Lung (tissue), 17 donors: ENCODE measurements at places on chromosomes 7 and 10. TPM values are rescaled to one million over a fixed set of nuclear protein-coding genes. Genes with fewer than 3 reads are reported as not detected.

The MAT1A gene
- 1.1 TPM for total RNA-seq

The DRGX gene
- total RNA-seq, result not detected

The SRGN gene
- 188 TPM for total RNA-seq

The SCART1 gene
- total RNA-seq, result 3.4 TPM

The HSPA12A gene
- 7.4 TPM for total RNA-seq

The GDF2 gene
- not detected for total RNA-seq

The TMEM236 gene
- total RNA-seq, result 2.1 TPM

DNA sequence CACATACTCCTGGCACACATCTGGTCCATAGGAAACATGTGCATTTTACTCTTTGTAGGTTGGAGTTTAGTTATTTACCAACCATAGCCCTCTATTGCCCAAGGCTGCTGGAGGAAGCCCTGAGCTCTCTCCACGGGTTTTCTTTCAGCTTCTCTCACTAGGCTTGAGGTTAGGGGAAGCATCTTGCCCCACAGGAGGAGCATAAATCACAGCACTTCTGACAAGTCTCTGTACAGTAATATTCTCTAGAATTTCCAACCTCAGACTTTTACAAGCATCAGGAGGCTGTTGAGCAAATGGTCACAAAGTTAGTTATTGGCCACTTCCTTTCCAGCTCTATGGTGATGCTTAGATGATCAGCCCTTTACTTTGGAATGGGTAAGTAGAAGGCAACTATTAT lies 122.9 kb upstream of the GLI3 start:
- no peak overlapping the region for H3K4me3 ChIP-seq
- H3K4me1 ChIP-seq, result no peaks in the 10 kb centered on the region
- no peak overlapping the region for H3K27ac ChIP-seq

DNA sequence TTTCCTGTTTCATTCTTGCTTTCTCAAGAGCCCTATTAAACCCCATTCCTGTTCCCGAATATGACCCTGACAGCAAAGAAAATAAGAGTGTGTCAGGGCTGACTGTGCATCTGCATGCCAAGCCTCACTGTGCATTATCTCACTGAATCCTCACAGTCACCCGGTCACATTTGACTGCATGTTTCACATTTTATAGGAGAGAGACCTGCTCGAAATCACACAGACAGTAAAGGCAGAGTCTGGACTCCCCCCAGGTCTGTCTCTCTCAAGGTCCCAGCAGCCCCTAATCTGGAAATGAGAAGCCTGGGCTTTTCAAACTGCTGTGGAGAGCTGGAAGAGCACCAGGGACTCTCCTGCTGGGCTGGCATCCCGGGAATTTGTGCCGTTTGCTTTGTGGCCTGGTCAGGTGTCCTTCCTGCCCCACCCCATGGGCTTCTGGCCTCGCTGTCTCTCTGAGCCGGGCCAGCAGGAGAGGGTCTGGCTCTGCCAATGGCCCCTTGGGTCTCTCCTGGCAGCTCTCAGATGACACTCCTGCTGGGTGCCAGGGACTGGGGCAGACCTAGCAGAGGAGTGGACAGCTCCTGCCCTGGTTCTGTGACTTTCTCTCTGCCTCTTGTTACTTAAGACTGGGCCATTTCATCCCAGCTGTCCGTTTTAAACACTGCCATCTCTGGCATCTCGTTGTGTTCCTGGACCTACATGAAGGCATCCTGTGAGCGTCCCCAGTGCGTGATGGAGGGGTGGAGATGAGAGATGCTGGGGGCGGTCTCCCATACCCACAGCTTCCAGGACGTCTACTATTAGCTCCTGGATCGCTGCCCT lies 173.6 kb downstream of the ARHGAP12 start:
- H3K4me3 ChIP-seq, result no peak overlapping the region
- H3K36me3 ChIP-seq, result no peaks in the 10 kb centered on the region
- peaks cover 28% of the 10 kb centered on the region for H3K4me1 ChIP-seq
- peak overlapping the region; percentile 21 for H3K27ac ChIP-seq

DNA sequence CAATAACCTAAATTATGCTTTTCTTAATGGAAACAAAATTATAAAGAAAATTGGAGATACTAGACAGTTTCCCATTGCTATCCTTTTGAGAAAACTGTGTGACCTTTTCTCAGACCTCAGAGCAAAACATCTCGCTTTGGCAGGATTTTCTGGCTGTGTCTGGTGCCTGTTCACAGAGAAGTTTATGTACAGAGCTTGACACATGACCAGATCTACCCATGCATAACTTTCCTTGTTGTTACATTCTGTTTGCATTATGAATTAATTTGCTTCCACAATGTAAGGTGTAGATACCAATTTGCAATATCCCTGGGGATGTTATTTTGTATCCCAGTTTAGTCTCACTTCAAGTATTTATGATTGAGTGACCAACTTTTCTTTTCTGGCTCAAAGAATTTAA lies 565.0 kb downstream of the XPNPEP1 start:
- H3K36me3 ChIP-seq, result no peaks in the 10 kb centered on the region
- H3K4me1 ChIP-seq, result no peaks in the 10 kb centered on the region
- H3K4me3 ChIP-seq, result no peak overlapping the region
- no peak overlapping the region for H3K27ac ChIP-seq
- peak; percentile 12 for DNase-seq

DNA sequence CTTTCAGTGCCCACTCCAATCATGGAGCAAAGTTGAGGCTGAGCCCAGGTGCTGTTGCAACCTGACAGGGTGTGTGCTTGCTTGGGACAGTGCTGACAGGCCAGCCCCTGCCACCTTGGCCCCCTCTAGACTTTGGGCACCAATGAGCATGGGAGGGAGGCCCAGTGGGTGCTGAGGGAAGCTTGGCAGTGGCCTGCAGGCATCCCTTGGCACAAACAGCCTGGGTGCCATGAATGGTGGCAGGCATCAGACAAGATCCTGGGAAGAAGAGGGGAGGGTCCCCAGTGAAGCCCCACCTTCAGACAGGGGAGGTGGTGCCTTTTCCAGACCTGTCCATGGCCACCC lies 214.0 kb downstream of the GPR158 start:
- H3K36me3 ChIP-seq, result no peaks in the 10 kb centered on the region
- H3K4me1 ChIP-seq, result no peaks in the 10 kb centered on the region
- no peaks in the 10 kb centered on the region for H3K27me3 ChIP-seq
- no peak for DNase-seq

- DNase-seq, result no peak
- H3K27me3 ChIP-seq, result no peaks in the 10 kb centered on the region
- no peaks in the 10 kb centered on the region for H3K4me1 ChIP-seq
- H3K36me3 ChIP-seq, result no peaks in the 10 kb centered on the region
- no peak overlapping the region for H3K27ac ChIP-seq
- H3K4me3 ChIP-seq, result no peak overlapping the region
These were observed 16.4 kb downstream of the SORCS3 start for GRCh38 chr10:104657457-104657856.

DNA sequence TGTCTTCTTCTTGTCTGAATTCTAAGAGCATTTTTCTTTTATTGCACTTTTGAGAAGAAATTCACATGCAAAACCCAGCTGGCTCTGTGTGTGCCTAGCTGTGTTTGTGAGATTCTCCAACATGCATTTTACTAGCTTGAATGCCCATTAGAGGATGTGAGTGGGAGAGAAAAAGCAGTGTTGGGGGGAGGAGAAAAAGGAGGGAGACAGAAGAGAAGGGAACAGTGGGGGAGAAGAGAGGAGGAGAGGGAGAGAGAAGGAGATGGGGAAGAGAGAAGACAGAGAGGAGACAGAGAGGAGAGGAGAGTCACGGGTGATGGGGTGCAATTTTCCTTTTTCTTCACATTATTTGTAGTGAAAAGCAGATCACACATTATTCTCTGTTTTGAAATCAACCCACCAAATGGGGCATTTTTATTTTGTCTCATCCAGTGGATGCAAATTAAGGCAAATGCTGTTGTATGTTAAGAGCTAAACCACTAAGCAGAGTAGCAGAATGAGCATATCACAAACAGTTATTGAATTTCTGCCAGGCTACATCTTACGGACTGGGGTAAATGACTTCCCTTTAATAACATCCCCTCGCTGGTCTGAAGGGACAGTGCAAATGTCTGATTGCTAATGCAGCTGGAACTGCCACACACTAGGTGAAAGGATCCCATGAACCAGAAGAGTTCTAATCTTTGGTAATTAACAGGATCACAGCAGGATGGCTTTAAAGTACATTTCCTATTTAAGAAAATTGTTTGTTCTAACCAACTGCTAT lies 849 bp downstream of the LRRN3 start:
- H3K4me1 ChIP-seq, result peaks cover 11% of the 10 kb centered on the region
- DNase-seq, result peak; percentile 83
- no peaks in the 10 kb centered on the region for H3K27me3 ChIP-seq
- no peak overlapping the region for H3K27ac ChIP-seq
- no peaks in the 10 kb centered on the region for H3K36me3 ChIP-seq

DNA sequence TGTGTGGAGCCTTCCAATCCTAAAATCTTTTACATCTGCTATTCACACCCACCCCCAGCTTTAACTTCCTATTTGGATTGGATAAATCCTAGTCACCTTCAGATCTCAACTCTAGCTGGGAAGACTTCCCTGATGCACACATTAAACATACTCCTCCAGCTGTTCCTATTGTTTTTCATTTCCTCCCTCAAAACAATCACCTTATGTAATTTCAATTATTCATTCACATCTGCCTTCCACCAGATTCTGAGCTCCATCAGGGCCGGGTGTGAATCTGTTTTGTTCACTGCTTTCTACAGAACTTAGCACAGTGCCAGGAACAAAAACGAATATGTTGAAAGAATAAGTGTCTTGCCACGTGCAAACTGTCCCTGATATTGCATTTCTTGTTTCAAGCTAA lies 497.4 kb downstream of the PLXDC2 start:
- no peaks in the 10 kb centered on the region for H3K36me3 ChIP-seq
- no peak overlapping the region for H3K4me3 ChIP-seq
- no peaks in the 10 kb centered on the region for H3K27me3 ChIP-seq
- H3K27ac ChIP-seq, result no peak overlapping the region

- no peak overlapping the region for H3K4me3 ChIP-seq
- no peak for DNase-seq
- no peaks in the 10 kb centered on the region for H3K4me1 ChIP-seq
- H3K36me3 ChIP-seq, result no peaks in the 10 kb centered on the region
- H3K27ac ChIP-seq, result no peak overlapping the region
These were observed 77.0 kb downstream of the ARL4A start for GRCh38 chr7:12764458-12764891.

DNA sequence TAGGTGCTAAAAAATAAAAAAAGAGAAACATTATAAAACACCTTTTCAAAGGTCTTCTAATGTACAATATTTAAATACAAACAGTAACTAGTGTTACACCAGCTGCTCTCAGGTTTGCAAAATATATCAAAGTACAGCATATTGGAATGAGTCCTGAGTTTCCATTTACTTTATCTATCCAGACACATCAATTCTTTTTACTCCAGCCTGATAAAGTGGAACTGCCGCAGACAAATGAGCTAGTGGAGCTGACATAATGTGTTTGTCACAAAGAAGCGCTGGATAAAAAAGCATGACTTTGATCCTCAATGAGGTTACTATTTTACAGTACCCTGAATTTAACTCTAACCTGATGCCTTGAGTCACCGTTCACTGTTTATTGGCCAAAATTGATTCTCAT lies 1243.1 kb downstream of the GATA3 start:
- no peaks in the 10 kb centered on the region for H3K4me1 ChIP-seq
- no peak overlapping the region for H3K4me3 ChIP-seq
- no peaks in the 10 kb centered on the region for H3K36me3 ChIP-seq
- H3K27me3 ChIP-seq, result no peaks in the 10 kb centered on the region

GRCh38 chr10:71371750-71372166 lies 25.0 kb upstream of the CDH23 start:
- no peak overlapping the region for H3K27ac ChIP-seq
- H3K36me3 ChIP-seq, result no peaks in the 10 kb centered on the region
- H3K4me1 ChIP-seq, result peaks cover 11% of the 10 kb centered on the region
- no peak for DNase-seq
- no peak overlapping the region for H3K4me3 ChIP-seq
- no peaks in the 10 kb centered on the region for H3K27me3 ChIP-seq

GRCh38 chr7:98509836-98510235 lies 107.2 kb upstream of the NPTX2 start:
- H3K27ac ChIP-seq, result no peak overlapping the region
- no peaks in the 10 kb centered on the region for H3K4me1 ChIP-seq
- H3K4me3 ChIP-seq, result no peak overlapping the region
- H3K36me3 ChIP-seq, result no peaks in the 10 kb centered on the region

DNA sequence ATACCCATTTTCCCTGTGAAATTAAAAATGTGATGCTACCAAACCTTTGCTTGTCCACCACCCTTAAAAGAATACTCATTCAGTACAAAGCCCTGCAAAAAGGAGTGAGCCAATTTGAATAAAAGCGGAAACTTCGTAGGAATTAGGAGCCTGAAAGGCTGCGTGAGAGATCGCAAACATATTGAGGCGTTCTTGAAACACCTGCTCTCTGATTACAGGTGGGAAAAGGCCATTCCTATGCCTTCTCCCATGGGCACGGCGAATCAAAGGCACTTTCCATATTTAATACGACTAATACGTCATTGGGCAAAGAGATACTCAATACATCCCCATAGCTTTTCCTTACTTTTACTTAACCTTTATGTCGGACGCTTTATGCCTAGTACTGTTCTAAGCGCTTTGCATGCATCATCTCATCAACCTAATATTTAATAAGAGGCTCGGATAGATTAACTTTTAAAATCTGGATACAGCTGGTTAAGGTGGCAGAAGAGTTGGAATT lies 30.9 kb upstream of the KMT2E start:
- no peaks in the 10 kb centered on the region for H3K36me3 ChIP-seq
- peaks cover 31% of the 10 kb centered on the region for H3K4me1 ChIP-seq
- H3K27ac ChIP-seq, result peak overlapping the region; percentile 96
- no peaks in the 10 kb centered on the region for H3K27me3 ChIP-seq

GRCh38 chr7:111090846-111091245 lies at the start of gene LRRN3:
Gene LRRN3 (plus strand): TSS chr7:111091127. CDS start chr7:111122773, 31,646 bp downstream.
- no peaks in the 10 kb centered on the region for H3K27me3 ChIP-seq
- no peaks in the 10 kb centered on the region for H3K36me3 ChIP-seq
- H3K27ac ChIP-seq, result no peak within 1 kb of the TSS
- peak; percentile 90 for DNase-seq
- no peak within 1 kb of the TSS for H3K4me3 ChIP-seq

DNA sequence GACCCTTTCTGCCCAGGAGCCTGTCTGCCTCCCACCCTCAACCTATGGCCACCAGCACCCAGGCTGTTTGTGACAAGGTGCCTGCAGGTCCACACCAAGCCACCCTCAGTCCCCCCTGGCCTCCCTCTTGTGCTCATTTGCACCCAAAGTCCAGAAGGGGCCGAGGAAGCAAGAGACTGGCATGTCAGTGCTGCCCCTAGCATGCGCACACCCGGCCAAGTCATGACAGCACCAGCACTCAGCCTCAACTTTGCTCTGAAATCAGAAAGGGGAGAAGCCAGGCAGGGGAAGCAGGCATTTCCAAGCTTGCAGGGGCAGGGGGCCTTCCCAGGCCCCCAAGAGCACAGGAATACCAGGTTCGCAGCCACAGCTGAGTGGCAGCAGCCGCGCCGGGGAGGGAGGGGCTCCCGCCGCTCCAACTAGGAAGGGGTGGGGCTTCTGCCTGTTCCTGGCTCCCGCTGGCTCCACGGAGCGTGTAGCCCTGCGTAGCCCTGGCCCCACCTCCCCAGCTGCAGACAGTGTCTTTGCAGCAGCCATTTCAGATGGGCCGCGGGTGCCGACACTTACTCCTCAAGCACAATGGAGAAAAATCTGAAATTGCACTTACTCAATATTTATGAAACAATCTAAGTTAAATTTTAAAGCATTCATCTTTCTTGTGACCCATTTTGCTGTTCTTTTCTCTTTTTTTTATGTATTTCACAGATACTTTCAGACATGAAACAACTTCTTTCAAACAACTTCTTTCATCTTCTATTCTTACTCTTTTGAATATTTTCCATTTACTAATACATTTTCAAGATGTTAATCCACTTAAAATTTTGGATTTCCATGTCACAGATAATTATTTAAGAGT lies 54.9 kb upstream of the ABCB5 start:
- H3K4me1 ChIP-seq, result no peaks in the 10 kb centered on the region
- DNase-seq, result no peak
- H3K27ac ChIP-seq, result no peak overlapping the region
- no peaks in the 10 kb centered on the region for H3K27me3 ChIP-seq
- H3K4me3 ChIP-seq, result no peak overlapping the region
- H3K36me3 ChIP-seq, result no peaks in the 10 kb centered on the region
